Thyroid gland (tissue), 4 donors: ENCODE measurements at places on chromosomes 12 and 14.
A peak's percentile ranks its signal among the peaks of the same experiment; 100 is the strongest.

GRCh38 chr12:120485961-120486881 is 9.7 kb upstream of the DYNLL1 start:
- DNase-seq = no peak
- no peaks in the 10 kb centered on the region for H3K27me3 ChIP-seq
- no peaks in the 10 kb centered on the region for H3K4me1 ChIP-seq
- H3K36me3 ChIP-seq = no peaks in the 10 kb centered on the region
- H3K4me3 ChIP-seq = no peak overlapping the region

- no peak for DNase-seq
- no peaks in the 10 kb centered on the region for H3K36me3 ChIP-seq
- no peaks in the 10 kb centered on the region for H3K27me3 ChIP-seq
- H3K4me1 ChIP-seq = no peaks in the 10 kb centered on the region
- no peak overlapping the region for H3K27ac ChIP-seq
Observed at GRCh38 chr14:73996731-73997107, 22.4 kb downstream of the ENTPD5 start.

DNA sequence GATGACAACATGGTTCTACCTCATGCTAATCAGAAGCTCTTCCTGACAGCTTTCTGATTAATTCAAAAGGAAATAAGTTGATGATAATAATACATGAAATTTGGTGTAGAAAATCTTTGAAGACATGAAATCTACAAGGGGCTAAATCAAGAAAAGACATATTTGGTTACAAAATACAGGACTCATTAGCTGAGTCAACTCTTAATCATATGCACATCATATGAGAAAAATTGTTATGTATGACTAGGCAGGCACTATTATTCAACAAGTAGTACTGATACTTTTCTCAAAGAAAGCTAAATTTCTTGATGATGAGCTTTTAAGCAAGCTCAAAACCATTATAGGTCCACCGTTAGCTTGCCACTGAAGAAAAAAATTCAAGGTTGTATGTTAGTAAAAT is 7.1 kb downstream of the ABCC9 start:
- H3K36me3 ChIP-seq = no peaks in the 10 kb centered on the region
- H3K4me1 ChIP-seq = no peaks in the 10 kb centered on the region
- no peak overlapping the region for H3K4me3 ChIP-seq
- H3K27ac ChIP-seq = no peak overlapping the region
- no peaks in the 10 kb centered on the region for H3K27me3 ChIP-seq

- H3K27ac ChIP-seq = no peak overlapping the region
- H3K27me3 ChIP-seq = no peaks in the 10 kb centered on the region
- no peak for DNase-seq
- no peak overlapping the region for H3K4me3 ChIP-seq
- peaks cover 12% of the 10 kb centered on the region for H3K4me1 ChIP-seq
- no peaks in the 10 kb centered on the region for H3K36me3 ChIP-seq
Observed at GRCh38 chr14:50018201-50018932, 98.0 kb downstream of the VCPKMT start.

DNA sequence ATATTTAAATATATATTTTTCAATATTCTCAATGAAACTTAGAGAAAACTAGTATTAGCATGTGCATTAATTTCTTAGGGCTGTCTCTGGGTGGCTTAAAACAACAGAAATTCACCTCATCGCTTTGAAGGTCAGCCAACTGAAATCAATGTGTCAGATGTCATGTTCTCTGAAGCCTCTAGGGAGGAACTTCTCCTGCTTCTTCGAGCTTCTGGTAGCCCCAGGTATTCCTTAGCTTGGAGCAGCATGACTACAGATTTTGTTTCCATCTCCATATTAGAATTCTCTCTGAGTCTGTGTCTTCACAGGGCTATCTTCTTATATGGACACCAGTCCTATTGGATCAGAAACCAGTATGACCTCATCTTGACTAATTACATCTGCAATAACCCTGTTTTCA is 221.5 kb downstream of the PDZRN4 start:
- H3K27ac ChIP-seq = no peak overlapping the region
- no peak for DNase-seq
- no peaks in the 10 kb centered on the region for H3K36me3 ChIP-seq
- H3K4me1 ChIP-seq = no peaks in the 10 kb centered on the region

DNA sequence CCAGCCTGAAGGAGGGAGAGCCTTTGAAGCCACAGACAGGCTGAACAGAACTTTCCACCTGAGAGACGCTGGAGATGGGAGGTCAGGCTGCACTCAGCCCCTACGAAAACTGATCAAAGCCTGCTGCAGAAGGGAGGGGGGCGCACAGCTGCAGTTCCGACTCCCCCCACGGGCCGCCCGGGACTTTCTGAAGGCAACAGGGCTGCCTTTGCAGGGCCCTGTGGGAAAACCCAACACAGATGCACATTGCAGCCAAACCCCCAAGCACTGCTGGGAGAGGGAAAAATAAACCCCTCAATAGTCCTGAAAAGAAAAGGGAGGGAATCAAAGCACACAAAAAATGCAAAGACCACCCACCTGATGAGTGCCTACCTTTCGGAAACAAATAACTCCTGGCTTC is 290.6 kb downstream of the ZFP36L1 start:
- peak overlapping the region; percentile 92 for H3K27ac ChIP-seq
- peaks cover 58% of the 10 kb centered on the region for H3K4me1 ChIP-seq
- no peak for DNase-seq
- no peaks in the 10 kb centered on the region for H3K36me3 ChIP-seq
- H3K4me3 ChIP-seq = no peak overlapping the region

GRCh38 chr12:114038962-114039361 is 72.8 kb upstream of the RBM19 start:
- no peak overlapping the region for H3K4me3 ChIP-seq
- no peak overlapping the region for H3K27ac ChIP-seq
- no peaks in the 10 kb centered on the region for H3K4me1 ChIP-seq
- no peak for DNase-seq

DNA sequence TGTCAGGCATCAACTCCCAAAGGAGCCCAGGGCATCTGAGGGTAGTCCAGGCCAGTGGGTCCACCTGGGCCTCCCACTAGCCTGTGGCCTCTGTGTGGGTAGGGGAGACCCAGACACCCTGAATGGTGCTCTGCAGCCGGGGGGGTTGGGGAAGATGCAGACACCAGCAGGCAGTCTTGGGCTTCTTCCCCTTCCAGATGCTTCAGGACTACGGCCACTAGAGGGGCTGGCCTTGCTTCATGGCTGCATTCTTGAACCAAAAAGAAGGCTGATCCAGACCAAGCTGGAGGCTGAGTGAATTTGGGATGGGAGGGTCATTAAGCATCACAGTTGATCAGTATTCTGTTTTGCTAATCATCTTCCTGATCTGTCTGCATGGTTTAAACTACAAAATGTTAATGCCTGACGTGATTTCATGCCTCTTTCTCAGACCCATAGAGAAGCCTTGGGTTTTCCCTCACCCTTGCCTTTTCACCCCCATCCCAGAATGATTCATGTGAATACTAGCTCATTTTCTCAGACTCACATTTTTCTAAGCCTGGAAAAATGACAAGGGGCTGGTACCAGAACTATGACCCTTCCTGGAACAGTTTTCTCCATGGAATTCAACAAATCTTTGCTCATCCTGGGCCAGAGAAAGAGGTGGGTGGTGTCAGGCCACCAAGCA is 134.2 kb downstream of the NTF3 start:
- no peak overlapping the region for H3K27ac ChIP-seq
- no peak overlapping the region for H3K4me3 ChIP-seq
- H3K36me3 ChIP-seq = no peaks in the 10 kb centered on the region

- no peak overlapping the region for H3K27ac ChIP-seq
- no peaks in the 10 kb centered on the region for H3K4me1 ChIP-seq
- no peak for DNase-seq
- no peaks in the 10 kb centered on the region for H3K27me3 ChIP-seq
- no peaks in the 10 kb centered on the region for H3K36me3 ChIP-seq
- no peak overlapping the region for H3K4me3 ChIP-seq
Observed at GRCh38 chr12:43579206-43579605, 27.2 kb upstream of the ADAMTS20 start.

DNA sequence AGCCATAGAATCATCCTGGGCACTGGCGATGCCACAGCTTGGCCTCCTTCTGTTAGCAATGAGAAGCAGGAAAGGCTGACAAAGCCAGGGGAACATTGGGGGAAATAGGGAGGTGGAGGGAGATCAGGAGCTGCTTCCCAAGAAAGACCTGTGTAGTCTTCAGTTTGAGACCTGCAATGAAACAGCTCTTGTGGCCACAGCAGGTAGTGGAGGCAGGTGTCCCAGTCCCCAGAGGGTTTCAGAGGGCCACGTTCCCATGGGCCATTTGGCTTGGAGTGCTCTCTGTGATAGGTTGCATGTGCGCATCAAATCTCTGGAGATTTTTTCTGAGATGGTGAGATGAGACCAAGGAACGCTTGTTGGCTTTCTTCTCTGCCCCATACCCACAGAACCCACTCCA is 14.4 kb upstream of the OR6S1 start:
- H3K36me3 ChIP-seq = no peaks in the 10 kb centered on the region
- no peaks in the 10 kb centered on the region for H3K4me1 ChIP-seq
- no peak for DNase-seq
- no peak overlapping the region for H3K27ac ChIP-seq
- H3K4me3 ChIP-seq = no peak overlapping the region

DNA sequence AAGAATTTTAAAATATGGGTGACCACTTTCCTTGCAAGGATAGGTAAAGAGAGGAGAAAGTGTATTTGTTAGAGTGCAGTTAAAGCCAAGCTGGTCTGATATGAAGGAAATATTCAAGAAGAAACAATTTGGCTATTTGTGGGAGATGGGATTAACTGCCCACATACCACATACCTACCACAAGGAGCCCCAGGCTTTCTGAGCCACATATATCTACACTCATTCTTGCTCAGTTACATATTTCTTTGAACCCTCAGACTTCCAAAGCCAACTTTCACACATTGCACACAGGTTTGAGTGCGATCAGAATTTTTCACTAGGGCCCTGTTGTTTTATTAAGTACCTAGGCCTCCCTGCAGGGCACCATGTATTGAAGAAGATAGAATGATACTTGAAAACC is 330.2 kb downstream of the ZFP36L1 start:
- no peak for DNase-seq
- H3K36me3 ChIP-seq = no peaks in the 10 kb centered on the region
- H3K27ac ChIP-seq = no peak overlapping the region
- peaks cover 25% of the 10 kb centered on the region for H3K4me1 ChIP-seq
- no peaks in the 10 kb centered on the region for H3K27me3 ChIP-seq

DNA sequence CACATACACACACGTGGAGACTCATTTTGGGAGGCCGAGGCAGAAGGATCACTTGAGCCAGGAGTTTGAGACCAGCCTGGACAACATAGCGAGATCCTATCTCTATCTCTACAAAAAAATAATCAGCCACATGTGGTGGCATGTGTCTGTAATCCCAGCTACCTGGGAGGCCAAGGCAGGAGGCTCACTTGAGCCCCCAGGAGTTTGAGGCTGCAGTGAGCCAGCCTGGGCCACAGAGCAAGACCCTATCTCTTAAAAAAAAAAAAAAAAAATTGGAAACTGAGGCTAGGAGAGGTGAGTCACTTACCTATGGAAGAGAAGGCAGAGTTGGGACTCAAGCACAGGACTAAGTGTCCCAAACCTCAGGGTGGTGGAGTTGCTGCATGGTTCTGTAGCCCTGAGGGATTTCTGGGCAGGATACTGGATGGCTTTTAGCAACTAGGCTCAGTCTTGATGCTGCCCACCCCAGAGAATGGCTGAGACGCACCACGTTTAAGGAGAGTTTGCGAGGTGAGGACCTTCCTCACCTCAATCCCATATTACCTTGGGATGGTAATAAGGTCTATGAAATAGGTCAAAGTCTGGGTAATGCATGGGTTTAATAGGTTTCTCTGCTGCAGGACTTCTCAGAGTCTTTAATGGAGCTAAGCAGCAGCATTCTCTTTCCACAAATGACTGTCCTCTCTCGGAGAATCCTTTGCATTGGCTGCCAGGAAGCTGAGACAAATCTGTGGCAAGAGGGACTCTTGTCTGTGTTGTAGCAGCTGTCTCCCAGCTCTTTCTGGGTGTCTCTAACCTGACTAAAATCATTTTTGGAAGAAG is 35.6 kb downstream of the SH2B3 start:
- H3K4me1 ChIP-seq = peaks cover 11% of the 10 kb centered on the region
- no peaks in the 10 kb centered on the region for H3K27me3 ChIP-seq
- H3K36me3 ChIP-seq = no peaks in the 10 kb centered on the region
- H3K27ac ChIP-seq = no peak overlapping the region

- H3K36me3 ChIP-seq = no peaks in the 10 kb centered on the region
- no peaks in the 10 kb centered on the region for H3K4me1 ChIP-seq
- H3K27me3 ChIP-seq = no peaks in the 10 kb centered on the region
- no peak for DNase-seq
Observed at GRCh38 chr12:1350055-1350933, 244.1 kb downstream of the FBXL14 start.

DNA sequence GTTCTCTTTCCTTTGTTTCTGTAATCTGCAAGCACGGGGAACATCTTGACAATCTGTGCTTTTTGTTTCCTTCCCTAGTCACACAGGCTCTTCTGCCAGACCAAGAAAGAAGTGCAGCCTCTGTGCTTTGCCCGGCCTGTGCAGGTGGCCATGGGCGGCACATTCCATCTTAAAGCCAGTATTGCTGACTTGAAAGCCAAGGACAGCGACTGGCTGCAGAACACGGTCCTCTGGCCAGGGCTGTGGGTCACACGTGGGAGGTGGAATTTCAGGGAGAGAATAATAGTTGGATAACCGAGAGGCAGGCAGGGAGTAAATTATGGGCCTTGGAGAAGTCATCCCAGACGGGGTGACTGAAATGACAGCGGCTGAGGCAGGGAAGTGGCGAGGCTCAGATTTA is 24.8 kb downstream of the FNTB start:
- DNase-seq = no peak
- no peak overlapping the region for H3K27ac ChIP-seq
- H3K36me3 ChIP-seq = no peaks in the 10 kb centered on the region
- H3K27me3 ChIP-seq = no peaks in the 10 kb centered on the region
- no peaks in the 10 kb centered on the region for H3K4me1 ChIP-seq
- no peak overlapping the region for H3K4me3 ChIP-seq

DNA sequence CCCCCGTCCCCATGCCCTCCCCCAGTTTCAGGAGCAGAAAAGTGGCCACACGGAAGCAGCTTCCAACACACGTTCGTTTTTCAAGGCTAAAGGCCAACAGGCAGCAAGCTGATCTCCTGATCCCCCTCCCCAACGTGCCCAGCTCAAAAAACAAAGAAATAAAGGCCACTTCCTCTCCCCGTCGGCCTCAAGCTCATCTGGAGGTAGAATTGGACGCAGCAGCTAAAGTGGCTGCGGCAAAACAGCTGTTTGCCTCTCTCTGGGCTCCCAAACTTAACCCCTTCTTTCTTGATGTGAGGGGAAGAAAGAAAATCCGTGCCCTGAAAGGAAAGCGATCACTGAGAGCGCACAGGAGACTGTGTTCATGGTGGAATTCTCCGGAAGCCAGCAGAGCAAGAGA is 66.3 kb downstream of the SCARB1 start:
- H3K4me3 ChIP-seq = no peak overlapping the region
- no peak for DNase-seq
- no peaks in the 10 kb centered on the region for H3K4me1 ChIP-seq
- no peak overlapping the region for H3K27ac ChIP-seq

DNA sequence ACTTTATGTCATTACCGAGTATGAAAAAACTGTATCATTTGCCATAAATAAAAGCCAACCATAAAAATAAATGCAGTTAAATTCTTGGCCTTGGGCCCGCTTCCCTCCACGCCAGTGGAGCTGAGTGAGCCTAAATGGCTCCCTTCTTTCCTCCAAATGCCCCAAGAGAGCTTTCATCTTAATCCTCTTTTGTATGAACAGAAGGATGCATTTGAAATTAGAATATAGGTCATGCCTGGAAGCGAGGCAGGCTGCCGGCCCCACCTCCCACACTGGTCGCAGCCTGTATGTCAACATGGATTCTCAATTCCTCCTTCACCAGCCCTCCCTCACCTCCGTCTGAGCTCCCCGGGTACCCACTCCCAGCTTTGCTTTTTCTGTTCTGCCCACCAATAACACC is 245.7 kb downstream of the SLC15A4 start:
- no peaks in the 10 kb centered on the region for H3K4me1 ChIP-seq
- DNase-seq = no peak
- H3K4me3 ChIP-seq = no peak overlapping the region
- H3K36me3 ChIP-seq = no peaks in the 10 kb centered on the region
- H3K27me3 ChIP-seq = no peaks in the 10 kb centered on the region
